ENCODE measurements at places on chromosomes 7 and 10.

- DNase-seq = no peak
These were observed 4.3 kb upstream of the GDI2 start for GRCh38 chr10:5817322-5818047.

DNA sequence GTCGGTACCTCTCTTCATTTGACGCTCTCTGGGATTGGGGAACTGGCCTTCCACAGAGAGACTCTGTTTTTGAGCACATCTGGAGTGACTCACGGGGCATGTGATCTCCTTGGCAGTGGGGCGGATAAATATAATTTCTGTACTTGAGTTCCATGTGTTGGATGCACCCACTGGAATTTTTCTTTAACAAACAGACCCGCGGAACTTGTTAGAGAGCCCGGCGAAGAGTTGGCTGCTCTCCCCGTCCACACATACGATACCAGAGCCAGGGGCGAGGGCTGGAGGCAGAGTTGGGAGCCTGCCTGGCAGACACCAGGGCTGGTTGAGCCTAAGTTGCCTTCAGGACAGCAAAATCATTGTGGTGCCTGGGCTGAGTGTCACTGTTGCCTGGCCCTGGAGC lies at the start of gene FAM180A:
TSS of gene FAM180A (minus strand) at position 44 of the 400 bp plus-strand sequence. CDS start 233 bp downstream, outside the sequence.
- DNase-seq = no peak

DNA sequence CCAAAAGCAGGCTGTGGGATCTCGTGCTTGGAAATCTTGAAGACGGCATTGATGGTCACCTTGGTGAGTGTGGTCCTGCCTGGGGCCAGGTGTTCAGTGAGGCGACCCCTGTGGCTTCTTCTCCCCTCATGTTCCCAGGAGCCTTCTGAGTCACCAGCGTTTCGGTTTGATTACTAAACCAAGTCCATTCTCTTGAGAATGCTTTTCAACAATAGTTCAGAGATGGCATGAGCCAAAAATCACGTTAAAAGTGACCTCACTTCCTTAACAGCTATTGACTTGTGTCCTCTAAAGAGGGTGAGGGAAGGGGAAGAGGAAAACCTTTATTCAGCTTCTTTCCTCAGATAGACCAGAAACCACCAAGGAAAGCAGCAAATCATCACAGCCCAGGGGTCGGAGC lies 315.2 kb downstream of the GATA3 start:
- no peak for DNase-seq

DNA sequence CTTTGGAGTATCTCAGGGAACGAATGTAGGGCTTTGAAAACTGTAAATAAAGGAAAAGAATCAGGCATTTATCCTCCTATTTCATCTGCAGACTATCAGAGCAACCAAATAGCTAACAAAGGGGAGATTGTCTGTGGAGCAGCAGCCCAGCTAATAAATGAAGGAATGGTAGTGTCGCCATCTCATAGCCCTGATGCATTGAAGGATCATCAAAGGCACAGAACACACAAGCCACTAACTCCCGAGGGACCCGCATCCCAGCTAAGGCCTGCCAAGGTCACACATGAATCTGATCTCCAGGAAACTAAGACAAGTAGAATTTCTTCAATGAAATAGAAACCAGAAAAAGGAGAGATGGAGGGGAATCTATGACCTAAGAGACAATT lies 38.2 kb downstream of the CALML5 start:
- DNase-seq = no peak

DNA sequence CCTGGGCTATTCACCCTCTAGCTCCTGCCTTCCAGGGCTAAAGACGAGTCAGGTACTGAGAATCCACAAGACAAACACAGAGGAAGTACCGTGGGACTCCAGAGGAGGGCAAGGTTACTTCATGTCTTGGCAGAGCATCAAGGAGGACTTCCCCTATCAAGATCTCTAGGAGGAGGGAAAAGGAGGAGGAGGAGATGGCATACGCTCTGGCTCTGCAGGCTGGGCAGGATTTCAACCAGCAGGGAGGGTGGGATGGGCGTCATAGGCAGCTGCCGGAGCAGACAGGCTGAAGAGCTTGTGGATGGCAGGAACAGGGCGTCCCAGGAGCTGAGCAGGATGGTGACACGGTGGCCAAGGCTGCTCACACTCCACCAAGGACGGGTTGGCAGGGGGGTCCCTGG lies 21.3 kb downstream of the MDH2 start:
- DNase-seq = peak; percentile 95

DNA sequence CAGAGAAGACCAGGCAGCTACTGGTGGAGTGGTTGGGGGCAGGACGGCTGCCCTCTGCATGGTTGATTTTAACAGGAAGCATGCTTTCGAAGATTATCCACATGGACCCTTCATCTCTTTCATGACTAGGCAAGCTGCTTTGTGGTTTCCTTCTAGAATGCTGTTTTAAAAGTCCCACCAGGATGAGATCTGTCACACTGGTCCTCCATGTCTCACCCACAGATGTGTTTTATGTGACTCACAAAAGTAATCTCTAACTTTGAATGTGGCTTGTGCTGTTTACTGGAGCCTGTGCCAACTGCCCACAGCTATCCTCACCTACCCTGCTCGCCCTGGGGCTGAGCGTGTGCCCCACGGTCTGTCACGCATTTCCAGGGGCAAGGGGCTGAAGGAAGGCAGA lies 188.8 kb downstream of the GFRA1 start:
- peak; percentile 12 for DNase-seq

- no peak for DNase-seq
These were observed 178.4 kb downstream of the NSUN6 start for GRCh38 chr10:18472977-18473376.

- no peak for DNase-seq
These were observed 11.7 kb downstream of the CASP2 start for GRCh38 chr7:143299840-143300239.

GRCh38 chr7:117212969-117213877 lies 109.6 kb downstream of the WNT2 start:
- DNase-seq = peak; percentile 72

GRCh38 chr10:1779796-1780195 lies 42.5 kb upstream of the ADARB2 start:
- no peak for DNase-seq

GRCh38 chr10:49050906-49051305 lies 64.4 kb downstream of the VSTM4 start:
- no peak for DNase-seq

GRCh38 chr10:118332236-118332635 lies 9.9 kb downstream of the FAM204A start:
- no peak for DNase-seq

- peak; percentile 12 for DNase-seq
These were observed 642 bp upstream of the PRKG1 start for GRCh38 chr10:51073453-51074237.

- no peak for DNase-seq
These were observed 100.3 kb downstream of the DOCK4 start for GRCh38 chr7:112105584-112106530.
